ENCODE measurements at places on chromosomes 5 and 9.

DNA sequence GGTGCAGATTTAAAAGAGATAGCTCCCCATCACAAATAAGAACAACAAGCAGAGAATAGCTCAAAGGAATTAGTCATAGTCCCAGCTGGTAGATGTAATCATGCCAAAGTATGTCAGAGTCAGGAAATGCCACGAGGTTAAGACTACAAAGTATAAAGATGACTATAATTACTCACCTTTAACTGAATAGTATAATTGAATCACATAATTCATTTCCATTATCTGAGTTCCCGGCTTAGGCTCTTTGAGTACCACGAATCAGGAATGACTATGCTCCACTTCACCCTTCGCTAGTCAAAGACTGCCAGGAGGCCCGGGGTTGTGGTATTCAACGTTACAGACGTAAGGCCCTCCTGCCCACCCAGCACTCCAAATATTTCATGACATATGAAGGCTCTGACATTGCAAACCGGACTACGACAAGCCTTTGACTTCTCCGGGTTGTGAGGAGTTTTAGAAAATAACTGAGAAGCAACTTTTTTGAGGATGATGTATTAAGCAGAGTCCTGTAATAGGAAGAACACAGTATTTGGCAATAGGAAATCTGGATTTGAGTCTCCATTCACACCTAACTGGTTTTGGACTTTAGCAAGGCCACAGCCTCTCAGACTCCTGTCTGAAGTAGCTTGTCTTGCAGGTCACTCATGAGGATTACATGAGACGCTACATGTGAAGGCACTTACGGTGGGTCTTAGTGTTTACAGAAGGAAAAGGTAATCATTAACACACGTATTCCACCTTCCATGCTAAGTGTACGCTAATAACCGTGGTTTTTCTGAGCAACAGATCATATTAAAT is 64.6 kb downstream of the ENC1 start:
- DNase-seq: peak; percentile 25

DNA sequence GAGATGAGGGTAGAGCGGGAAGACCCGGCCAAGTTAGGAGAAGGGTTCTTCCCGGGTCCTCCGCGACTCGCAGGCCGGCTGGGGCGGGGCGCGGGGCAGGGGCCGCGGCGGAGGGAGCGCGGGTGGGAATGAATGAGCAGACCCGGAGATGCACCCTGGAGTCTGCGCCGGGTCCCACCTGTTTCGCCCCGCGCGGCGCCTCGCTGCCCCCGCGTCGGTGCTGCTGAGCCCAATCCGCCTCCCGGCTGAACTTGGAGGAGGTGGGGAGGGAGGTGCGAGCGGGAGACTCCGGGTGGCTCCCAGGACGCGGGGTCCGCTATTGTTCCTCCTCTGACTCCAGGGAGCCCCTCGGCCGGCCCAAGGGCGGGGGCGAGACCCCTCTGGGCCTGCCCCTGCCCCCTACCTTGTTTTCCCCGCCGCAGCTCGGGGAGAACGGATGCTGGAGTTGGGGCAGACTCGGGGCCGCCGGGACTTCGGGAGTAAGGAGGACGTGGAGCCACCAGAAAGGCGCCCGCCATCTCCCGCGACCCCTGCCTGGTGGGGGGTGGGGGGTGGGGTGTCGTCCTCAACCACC is 659 bp downstream of the RAI14 start:
- no peak for DNase-seq

DNA sequence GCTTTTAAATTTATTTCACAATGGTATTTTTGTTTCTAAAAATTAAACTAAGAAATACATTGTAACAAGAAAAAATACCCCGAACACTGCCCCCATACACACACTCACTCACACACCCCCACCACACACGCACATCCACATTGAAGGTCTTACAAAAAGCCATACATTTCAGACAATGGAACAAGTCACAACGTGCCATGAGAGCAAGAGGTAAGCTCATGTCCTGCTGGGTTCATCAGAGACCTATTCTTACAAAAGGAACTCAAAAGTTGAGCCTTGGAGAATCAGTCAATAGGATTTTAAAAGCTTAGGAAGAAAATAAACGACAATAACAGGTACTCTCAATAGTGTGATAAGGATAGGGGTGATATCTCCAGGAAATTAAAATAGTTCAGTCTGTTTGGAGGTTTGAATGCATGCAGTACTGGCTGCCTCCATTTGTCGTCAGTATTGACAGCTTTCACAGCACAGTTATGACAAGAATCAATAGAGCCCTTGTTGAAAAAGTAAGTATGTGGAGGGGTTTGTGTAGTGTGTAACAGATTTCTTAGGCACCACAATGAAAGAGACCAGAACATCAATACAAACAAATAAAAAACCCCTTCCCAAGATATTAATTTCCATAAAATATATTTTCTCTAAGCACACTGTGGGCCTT is 1826.2 kb upstream of the CDH6 start:
- DNase-seq: no peak

DNA sequence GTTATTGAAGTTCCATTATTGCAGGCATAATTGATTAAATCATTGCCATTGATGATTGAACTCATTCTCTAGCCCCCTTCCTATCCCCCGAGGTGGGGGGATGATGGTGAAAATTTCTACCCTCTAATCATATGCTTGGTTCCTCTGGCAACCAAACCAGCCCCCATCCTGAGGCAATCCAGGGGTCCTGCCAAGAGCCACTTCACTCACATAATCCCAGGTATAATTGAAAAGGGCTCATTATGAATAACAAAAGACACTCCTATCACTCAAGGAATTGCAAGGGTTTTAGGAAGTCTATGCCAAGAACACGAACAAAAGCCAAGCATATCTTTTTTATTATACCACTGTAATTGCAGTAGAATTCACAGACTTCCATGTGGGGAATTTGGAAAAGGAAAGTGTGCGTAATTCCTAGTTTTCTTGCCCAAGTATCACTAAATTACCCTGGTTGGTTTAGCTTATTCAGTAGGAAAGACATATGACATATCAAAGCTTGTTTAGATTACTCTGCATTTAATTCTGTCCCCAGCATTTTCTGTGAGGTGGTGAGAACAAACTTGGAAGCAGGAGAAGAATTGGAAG is 130.7 kb upstream of the TAF11L2 start:
- no peak for DNase-seq

GRCh38 chr5:55347786-55348185 is 40.0 kb downstream of the MTREX start:
- no peak for DNase-seq

DNA sequence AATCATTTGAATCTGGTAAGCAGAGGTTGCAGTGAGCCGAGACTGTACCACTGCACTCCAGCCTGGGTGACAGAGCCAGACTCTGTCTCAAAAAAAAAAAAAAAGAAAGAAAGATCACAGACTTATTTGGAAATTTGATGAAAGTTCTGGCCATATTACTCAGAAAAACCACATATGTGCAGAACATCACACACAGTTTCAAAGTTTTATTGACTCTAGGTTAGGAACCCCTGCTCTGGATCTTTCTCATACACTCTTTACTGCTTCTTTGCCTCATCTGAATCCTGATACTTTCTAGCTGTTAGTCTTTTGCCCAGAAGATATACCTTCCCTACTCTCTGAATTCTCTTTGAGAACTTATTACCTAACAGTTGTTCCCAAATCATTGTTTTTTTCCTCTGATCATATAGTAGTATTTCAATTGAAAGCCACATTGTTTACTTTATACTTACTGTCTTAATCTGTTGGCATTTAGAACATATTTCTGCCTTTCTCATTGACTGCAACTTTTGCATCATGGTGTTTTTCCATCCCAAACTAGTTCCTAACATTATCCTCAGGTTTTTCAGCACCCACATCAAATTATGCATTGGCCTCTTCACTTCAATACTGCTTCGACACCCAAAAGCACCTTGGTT is 68.7 kb downstream of the LNPEP start:
- no peak for DNase-seq

GRCh38 chr9:84318981-84319380 is 21.6 kb downstream of the SLC28A3 start:
- DNase-seq: no peak

GRCh38 chr5:133273661-133274596 is 222.1 kb downstream of the HSPA4 start:
- no peak for DNase-seq

DNA sequence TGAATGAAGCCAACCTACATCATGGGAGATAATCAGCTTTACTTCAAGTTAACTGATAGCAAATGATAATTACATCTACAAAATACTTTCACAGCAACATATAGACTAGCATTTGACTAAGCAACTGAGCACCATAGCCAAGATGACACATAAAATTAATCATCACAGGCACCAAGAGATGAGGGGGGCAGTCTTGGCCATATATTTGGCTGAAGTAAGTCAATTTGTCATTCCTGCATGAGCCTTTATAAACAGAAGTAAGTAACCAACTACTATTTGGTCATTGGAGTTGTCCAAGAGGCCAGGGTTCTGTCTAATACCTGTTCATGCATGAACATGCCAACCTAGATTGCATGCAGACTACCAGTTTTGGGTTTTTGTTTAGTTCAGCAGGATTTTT is 53.6 kb downstream of the PDCD1LG2 start:
- no peak for DNase-seq

DNA sequence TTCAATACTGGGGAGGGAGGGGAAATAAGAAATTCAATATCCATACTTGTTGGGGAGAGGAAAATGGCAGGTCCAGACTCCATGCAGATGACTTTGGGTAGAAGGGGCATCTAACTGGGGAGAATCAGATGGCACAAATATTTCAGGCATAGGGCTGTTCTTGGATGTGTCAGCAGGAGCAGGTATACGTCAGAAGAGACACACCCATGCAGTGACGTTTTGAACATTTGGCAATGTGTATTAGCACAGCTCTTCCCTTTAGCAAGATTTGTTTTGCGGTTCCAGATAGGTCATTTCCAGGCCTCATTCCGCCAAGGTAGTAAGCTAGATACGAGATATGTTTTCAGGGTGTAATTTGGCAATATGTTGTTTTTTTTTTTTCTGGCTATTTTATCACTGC is 187.2 kb upstream of the CDH10 start:
- peak; percentile 39 for DNase-seq

DNA sequence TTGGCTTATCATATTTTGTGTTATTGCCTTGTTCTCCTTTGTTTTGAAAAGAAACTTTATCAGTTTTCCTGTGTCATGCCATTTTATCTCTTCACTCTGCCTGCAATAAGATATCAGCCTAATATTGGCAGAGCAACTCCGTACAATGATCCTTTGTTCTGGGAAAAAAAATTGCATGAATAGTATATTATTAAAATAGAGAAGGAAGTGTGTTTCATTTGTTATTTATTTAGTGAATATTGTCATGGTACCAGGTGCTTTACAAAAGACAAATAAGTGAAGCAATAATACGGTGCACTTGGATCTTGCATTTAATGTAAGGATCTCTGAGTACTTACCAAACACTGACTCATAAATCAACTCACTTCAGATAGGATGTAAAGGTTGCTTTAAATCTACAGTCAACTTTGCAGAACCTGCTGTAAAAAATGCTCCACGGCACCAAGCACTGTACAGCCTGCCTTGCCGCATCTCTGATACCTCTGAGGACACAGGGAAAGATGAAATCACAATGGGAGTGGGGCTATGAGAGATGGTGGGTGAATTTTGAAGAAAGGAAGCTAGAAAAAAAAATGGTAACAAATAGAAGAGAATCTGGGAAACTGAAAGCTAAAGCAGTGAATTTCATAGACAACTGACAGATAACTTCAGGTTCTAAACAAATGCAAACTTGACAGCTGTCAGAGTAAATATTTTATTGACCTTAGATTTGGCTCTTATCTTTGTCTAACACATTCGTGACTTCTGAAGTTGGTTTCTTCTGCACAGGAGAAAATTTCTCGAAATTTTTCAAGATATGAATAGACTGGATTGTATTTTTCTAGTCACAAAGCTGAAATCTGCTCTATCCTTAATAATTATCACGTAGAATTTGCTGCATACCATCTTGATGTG is 232.1 kb downstream of the ENC1 start:
- peak; percentile 16 for DNase-seq

GRCh38 chr5:100165309-100165708 is 369.9 kb upstream of the FAM174A start:
- DNase-seq: no peak

- DNase-seq: peak; percentile 17
Observed at GRCh38 chr5:52784737-52785136, 3.0 kb upstream of the ITGA1 start.

GRCh38 chr9:108345826-108346225 is 510.0 kb downstream of the ACTL7B start:
- no peak for DNase-seq

DNA sequence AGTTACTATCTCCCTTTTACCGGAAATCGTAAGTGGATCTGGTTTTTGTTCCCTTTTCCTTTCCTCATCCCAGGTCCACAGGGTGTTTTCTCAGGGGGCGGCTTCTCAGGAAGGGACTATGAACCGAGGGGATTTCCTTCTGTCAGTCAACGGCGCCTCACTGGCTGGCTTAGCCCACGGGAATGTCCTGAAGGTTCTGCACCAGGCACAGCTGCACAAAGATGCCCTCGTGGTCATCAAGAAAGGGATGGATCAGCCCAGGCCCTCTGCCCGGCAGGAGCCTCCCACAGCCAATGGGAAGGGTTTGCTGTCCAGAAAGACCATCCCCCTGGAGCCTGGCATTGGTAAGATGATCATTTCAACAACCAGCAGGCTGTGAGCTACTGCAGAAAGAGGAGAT is 75.8 kb downstream of the GOLPH3 start:
- no peak for DNase-seq

- DNase-seq: peak; percentile 13
Observed at GRCh38 chr5:157828944-157829639, 29.9 kb downstream of the CLINT1 start.

- no peak for DNase-seq
Observed at GRCh38 chr9:11992866-11993265, 700.3 kb upstream of the TYRP1 start.

GRCh38 chr9:88183798-88184495 is 45.7 kb upstream of the SPATA31C2 start:
- DNase-seq: no peak

- no peak for DNase-seq
Observed at GRCh38 chr5:82861701-82862100, 215.5 kb downstream of the TMEM167A start.

DNA sequence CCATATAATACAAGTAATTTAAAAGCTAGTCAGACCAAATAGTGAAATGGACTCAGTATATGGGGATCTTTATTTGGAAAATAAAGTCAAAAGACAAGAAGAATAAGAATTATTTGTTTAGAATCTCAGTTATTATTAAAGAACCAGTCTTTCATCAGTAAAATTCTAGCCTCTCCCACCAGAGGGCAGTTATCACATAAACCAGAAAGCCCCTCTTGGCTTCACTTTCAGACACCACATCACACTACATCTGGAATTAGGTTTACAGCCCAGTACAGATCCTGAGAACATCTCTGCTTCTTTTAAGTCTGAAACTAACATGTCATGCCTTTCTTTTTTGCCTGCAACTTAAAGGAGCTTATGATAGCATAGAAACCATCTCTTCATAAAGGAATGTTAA is 12.2 kb upstream of the HSPB3 start:
- DNase-seq: peak; percentile 27

- DNase-seq: peak; percentile 69
Observed at GRCh38 chr9:121992571-121993212, 100.4 kb downstream of the TTLL11 start.
